ENCODE measurements at places on chromosomes 6 and 20. TPM values are rescaled to one million over a fixed set of nuclear protein-coding genes. Genes with fewer than 3 reads are reported as not detected.

- no peak for DNase-seq
Observed at GRCh38 chr6:140203661-140204147, 829.3 kb upstream of the CITED2 start.

C6orf118 gene
- total RNA-seq: 20.7 TPM

VNN1 gene
- total RNA-seq: 0.17 TPM

- no peak for DNase-seq
Observed at GRCh38 chr6:2173203-2173961, 72.0 kb downstream of the GMDS start.

CLDN20 gene
- 0.79 TPM for total RNA-seq

All from spinal cord (tissue), 10 donors.